Mucosa of gallbladder (tissue), 1 donor: ENCODE measurements at places on chromosomes 5 and 9. TPM values are rescaled to one million over a fixed set of nuclear protein-coding genes. Genes with fewer than 3 reads are reported as not detected.

DNA sequence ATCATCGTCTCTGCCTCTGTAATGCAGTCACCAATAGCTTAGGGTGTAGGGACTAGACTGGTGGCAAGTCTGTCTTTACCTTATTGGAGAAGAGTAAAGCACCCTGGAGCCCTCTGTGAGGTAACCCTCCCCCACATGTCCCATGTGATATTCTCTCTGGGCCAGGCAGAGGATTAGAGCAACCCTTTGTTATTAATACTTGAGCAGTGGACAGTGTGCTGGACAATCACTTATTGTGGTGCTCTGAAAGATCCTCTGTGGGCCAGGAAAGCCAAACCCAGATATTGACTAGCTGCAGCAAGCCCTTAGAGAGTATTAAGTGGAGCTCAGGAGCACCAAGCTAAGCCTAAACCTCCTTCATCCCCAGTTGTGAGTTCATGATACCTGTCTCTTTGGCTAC lies 139.7 kb upstream of the RUSC2 start:
- no peak for DNase-seq

DNA sequence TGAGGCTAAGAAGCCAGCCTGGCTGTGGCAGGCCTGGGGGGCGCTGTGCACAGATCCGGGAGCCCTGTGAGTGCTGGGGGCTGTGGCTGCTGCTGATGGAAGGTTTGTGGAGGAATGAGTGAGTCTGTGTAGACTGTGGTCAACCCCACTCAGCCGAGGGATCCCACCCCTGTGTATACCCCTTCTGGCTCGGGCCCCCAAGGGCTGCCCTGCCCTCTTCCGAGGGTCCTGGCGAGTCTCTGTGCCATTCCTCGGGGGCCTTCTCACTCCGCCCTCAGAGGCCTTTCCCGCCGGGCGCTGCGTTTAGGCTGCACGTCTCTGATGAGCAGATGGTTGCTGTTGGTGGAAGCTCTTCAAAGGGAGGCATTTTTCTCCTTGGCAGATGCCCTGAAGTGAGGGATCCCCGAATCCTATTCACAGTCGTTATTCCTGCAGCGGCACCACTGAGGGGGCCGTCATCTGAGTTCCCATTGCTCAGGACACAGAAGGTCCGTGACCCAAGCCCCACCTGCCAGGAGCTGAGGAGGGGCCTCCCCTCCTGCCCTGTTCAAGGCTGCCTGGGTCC lies 94.1 kb downstream of the RXRA start:
- no peak for DNase-seq

TAF7 gene
- 65.2 TPM for total RNA-seq

DNA sequence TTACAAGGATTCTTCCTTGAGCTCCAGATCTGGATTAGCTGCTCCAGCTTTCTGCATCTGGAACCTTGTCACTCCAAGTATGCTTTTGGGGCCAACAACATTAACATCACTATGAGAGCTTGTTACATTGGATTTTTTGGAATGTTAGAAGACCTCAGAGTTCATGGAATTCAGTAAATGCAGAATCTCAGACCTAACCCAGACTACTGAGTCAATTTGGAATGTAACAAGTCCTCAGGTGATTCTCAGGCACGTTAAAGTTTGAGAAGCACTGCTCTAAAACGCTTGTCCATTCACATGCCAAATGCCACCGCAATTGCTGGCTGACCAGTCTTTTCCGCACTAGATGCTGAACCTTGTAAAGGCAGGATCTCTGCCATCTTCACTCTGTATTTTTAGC lies 251.4 kb upstream of the TRIM32 start:
- no peak for DNase-seq

QRFP gene
- total RNA-seq, result not detected

DNA sequence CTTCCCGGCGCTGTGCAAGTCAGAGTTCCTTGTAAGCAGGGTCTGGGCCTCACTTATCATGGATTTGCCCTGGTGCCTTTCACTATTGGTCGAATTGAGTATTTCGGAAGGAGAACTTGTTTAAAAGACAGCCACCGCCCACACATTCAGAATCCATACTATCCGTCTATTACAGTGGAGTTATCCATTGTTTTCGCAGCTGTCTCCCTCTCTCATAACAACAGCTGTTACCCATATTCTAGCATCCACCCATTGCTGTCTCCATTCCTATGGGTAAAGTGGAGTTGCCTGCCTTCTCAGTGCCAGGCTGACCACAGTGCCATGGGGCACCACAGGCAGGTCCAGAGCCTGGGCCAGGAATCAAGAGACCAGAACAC lies 20.2 kb downstream of the FAXDC2 start:
- no peak for DNase-seq
